ENCODE measurements at places on chromosomes 16 and 17.

- DNase-seq, result no peak
Measured at GRCh38 chr17:50596191-50597037, 35.9 kb downstream of the CACNA1G start.

GRCh38 chr17:44961921-44962350 is 6.2 kb downstream of the C1QL1 start:
- DNase-seq, result no peak

DNA sequence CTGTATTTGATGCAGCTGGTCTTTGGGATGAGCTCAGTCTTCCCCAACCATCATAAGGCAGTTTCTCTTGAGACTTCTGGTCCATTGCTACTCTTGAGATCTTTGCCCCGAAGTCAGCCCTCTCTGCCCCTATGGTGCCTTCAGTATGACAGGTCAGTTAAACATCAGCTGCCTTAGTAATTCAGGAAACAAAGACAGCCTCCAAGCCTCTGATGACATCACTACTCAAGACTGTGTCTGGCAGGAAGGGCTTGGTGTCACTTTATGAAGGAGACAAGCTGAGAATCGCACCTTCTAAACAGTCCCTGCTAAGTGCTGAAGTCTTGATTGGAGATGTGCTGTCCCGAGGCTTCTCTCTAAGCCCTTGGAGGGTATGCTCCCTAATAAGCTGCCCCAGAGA is 104.9 kb upstream of the TBX2 start:
- DNase-seq, result no peak

DNA sequence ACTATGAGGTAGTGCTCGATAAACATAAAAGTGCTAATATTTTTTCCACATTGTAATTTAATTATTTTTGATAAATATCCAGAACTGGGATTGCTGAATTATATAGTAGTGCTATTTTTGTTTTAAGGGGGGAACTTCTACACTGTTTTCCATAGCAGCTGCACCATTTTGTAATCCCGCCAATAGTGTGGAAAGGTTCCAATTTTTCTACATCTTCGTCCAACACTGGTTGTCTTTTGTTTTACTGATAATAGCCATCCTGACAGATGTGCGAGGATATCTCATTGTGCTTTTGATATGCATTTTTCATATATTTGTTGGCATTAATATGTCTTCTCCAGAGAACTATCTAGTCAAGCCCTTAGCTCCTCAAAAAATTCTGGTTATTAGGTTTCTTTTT is 259.6 kb upstream of the KCNJ16 start:
- no peak for DNase-seq

- DNase-seq, result peak; percentile 37
Measured at GRCh38 chr17:32876417-32877163, at the start of gene MYO1D. Gene MYO1D, minus strand, starts transcription at chr17:32877124. Its CDS starts 252 bp downstream, at chr17:32876872.
